ENCODE measurements at places on chromosomes 5 and 9.

DNA sequence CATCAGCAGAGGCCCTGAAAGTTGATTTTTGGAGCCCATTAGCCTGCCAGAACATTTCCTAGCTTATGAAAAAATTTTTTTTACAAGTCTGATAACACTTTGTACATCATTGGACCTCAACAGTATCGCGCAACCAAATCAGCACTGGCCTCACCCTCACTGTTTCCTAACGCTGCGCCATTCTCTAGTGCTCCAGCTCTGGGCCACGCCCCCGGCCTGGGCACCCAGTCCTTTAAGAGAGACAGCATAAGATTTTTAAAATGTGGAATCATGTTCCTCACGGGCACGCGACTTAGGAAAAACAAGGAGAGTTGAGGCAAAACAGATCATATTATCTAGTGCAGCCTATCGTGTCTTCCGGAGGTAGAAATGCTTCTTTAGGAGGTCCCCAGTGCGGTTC lies 114.5 kb downstream of the BOD1 start:
- no peak for DNase-seq

DNA sequence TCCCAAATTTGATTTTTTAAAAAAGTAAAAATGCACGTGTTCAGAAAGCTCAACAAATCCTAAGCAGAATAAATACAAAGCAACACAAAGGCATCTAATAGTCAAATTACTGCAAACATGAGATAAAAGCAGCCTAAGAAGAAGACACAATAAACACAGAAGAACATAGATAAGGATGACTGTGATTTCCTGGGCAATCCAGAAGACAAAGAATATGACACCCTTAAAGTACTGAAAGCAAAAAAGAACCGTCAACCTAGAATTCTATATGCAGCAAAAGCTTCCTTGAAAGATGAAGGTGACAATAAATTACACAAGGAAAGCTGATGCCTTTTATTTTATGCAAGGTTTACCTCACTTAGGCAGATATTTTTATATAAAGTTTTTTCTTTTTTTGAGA lies 58.2 kb downstream of the NACC2 start:
- no peak for DNase-seq

DNA sequence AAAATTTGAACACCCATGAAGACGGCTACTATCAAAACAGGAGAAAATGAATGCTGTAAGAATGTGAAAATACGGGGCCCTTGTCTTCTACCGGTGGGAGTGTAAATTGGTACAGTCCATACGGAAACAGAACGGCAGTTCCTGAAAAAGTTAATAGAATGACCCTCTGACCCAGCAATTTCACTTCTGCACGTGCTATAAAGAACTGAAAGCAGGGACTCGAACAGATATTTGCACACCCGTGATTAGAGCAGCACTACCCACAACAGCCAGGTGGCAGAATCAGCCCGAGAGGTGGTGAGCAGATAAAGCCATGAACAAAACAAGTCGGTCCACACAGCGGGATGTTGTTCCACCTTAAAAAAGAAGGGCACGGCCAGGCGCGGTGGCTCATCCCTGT lies 22.6 kb upstream of the SLC12A7 start:
- DNase-seq = no peak

DNA sequence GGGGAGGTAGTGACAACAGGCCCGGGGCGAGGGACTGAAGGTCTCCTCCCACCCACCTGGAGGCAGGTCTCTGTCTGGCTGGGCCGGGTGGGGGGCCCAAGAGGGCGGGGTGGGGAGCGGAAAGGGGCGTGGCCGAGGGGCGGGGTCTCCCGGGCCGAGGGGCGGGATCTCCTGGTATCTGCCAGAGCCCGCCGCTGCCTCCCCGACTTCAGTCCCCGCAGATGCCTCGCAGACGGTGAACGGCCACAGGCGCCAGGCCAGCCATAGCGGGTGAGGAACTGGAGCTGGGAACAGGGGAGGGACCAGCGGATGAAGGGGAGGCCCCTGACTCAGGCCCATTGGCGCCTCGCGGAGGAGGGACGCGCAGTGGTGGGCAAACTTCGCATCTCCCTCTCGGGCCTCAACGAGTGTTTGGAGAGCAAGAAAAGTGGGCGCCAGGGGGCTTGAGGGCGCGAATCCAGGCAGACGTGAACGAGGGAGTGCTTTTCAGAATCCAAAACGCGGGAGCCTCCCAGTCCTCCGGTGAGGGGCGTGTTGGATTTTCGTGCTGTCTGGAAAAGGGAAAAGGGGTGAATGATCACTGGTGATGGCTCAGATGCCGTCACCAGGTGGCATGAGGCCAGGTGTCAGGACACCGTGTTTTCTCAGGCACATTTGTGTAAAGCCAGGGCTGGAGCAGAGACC lies at the start of gene ADGRD2:
Gene ADGRD2 (plus strand): TSS at position 211 of the 684 bp plus-strand sequence. CDS start 1,216 bp downstream, outside the sequence.
- DNase-seq = no peak
